Activated CD4-positive, CD25-positive, alpha-beta regulatory T cell (primary cell): ENCODE measurements at places on chromosomes 2 and 18.
A peak's percentile ranks its signal among the peaks of the same experiment; 100 is the strongest.

- DNase-seq = no peak
These were observed 69.5 kb downstream of the CAVIN2 start for GRCh38 chr2:191777351-191777750.

DNA sequence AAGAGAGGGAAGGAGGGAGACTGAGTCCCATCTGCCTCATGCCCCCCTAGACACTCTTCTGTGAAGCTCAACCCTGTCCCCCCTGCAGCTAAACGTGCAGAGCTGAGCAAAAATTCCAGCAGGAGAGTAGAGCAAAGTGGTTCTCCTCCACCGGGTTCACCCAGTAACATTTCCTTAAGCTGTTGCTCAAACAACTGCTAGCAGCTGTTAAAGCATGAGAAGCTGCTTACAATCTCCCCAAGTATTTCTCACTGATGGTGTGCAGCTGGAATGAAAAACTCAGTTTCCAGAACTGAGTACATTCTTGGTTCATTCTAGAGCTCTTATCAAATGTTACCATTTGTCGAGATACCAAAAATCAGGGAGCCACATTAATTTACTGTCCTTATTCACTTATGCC lies 92.3 kb downstream of the STK39 start:
- no peak for DNase-seq

DNA sequence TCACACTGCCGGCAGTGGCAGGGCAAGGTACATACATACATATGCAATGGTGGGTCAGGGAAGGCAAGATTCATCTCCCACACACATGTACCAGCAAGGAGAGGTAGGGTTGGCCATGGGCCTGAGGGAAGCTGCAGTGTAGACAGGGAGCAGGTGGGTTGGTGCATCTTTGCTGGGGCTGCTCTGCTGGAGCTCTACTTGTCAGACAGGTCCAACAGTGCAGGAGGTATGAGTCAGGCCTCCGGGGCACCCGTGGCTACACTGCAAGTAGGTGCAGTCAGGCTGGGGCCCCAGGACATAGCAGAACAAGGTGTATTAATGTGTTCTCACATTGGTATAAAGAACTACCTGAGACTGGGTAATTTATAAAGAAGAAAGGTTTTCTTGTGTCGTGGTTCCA lies 281.1 kb upstream of the COL3A1 start:
- DNase-seq = no peak

- no peak for DNase-seq
These were observed 608.4 kb downstream of the TSN start for GRCh38 chr2:122363885-122364284.

DNA sequence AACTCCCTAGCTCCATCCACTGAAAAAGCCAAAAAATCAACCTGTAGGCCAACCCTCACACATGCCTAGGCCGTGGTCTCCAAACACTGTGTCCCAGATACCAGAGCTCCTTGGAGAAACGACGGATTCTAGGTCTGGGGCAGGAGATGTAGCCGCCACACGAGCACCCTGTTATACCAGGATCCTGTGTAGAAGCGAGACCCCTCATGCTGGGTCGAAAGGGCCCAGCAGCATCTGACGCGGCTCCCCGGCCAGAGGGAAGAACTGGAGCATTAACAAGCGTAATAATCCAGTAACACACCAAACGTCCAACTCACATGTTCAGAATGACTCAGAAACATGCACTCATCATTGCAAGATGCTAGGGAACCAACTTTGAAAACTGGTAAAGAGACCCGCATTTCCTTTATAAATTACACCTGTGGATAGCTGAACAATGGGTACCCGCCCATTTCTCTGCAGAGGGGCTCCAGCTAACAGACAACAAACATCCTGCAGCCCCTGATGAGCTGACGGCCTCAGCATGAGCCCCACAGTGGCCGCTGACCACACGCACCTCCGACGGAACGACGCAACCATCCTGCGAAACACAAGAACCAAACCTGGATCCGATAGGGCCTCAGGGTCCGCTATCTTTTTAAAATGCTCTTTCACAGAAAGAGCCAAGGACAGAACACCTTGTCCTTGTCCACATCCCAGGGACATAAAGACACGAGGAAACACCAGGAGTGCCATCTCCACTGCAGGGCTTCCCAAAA lies 14.2 kb downstream of the SLC66A2 start:
- DNase-seq = no peak

DNA sequence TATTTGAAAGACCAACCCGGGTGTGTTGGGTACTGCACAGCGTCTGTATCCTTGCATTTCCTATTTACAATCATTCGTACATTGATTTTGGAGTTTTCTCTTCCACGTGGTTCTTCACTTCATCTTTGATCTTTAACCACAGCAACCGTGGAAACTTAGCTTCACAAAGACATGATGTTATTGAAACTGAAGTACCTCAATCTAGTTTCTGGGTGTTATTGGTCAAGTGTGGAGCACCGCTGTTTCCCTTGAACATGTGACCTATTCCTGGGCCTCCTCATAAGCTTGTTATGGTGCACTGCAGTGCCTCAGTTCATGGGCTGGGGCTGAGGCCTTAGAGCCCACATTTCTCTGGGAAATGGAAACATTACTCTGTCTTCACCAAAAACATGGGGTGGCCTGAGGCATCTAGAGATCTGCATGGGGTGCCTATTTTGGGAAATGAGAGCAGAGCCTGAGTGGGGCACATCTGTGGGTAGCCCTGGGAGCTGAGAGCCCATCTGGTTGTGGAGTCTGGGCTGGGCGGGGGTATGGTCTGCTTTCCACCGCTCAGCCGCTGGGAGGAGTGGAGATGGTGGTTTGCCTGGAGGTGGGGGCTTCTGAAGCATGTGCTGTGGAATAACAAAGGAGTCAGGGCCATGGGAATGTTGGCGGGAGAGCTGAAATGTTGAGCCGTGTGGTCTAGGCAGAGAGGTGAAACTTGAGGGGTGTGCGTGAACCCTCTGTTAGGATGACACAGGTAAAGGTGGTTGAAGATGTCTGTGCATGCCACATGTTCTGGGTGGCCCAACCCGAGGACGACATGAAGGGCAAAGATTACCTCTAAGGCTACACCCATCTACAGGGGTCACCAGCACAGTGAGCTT lies 37.4 kb downstream of the ZNF236 start:
- DNase-seq = no peak

DNA sequence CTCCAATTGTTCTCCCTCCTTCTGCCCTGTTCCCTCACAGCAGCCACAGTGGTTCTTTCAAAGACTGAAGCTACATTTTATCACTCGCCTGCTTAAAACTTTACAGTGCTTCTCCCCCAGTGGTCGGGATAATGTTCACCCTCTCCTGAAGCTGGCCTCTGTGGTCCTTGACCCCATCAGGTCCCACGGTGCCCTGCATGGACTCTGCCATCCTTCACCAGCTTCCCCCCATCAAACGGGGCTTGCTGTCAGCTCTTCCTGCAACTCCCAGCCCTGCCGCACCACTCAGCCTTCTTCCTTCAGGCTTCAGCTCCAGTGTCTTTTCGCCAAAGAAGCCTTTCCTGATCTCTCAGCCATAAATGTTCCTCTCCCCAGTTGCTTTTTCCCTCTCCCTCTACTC lies 118.1 kb downstream of the NEDD4L start:
- DNase-seq = no peak

DNA sequence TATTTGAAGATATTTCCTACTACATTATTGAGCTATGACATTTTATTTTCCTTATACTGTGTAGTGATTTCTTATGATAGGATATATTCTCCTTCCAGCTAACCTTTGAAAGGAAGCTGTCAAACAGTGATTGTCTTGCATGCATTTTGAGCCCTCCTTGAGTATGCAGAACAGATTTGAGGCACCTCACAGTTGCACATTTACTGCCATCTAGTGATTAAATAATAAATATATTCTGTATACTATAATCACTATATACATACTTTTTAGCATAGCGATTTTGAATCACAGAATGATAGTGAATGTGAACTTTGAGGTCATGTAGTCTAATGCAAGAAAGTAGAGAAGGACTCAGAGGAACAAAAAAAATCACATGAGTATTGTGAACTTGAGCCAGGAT lies 268.4 kb upstream of the CDH19 start:
- DNase-seq = no peak

- DNase-seq = no peak
These were observed 35.8 kb downstream of the HPCAL1 start for GRCh38 chr2:10338270-10339188.

GRCh38 chr2:160006475-160006874 lies 55.9 kb downstream of the PLA2R1 start:
- no peak for DNase-seq

- DNase-seq = peak; percentile 93
These were observed 2.2 kb upstream of the CASP8 start for GRCh38 chr2:201257956-201258665.

GRCh38 chr2:197159661-197160211 lies 150.8 kb downstream of the ANKRD44 start:
- DNase-seq = no peak

GRCh38 chr2:101617796-101618195 lies 79.7 kb upstream of the MAP4K4 start:
- no peak for DNase-seq

DNA sequence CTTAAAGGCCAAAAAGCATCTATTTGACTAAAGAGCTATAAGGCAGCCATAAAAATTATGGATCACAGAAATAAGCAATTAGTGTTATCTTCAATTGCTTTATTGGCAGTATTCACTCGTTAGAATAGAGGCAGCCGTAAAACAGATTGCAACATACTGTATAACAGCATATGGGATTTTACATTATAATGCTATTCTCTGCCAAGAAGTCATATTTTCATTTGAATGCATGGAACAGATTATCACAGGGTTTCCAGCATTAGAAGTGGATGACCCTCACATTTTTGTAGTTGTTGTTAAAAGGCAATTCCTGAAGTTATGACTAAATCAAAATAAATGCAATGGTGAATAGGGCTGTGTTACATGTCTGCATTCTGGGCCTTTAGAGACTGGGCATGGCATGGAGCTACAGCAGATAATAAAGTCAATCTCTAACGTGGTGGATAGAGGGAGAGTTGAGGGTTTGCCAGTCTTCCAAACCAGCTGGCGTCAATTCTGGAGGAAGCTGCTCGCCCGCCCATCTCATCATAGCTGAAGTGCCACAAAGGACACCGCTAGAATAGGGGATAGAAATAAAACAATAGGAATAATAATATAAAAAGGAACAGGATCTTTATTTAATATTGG lies 155.4 kb upstream of the VRK2 start:
- no peak for DNase-seq

GRCh38 chr2:173347305-173348168 lies 7.1 kb upstream of the CDCA7 start:
- no peak for DNase-seq

GRCh38 chr2:110221938-110222337 lies 9.6 kb upstream of the MTLN start:
- no peak for DNase-seq

DNA sequence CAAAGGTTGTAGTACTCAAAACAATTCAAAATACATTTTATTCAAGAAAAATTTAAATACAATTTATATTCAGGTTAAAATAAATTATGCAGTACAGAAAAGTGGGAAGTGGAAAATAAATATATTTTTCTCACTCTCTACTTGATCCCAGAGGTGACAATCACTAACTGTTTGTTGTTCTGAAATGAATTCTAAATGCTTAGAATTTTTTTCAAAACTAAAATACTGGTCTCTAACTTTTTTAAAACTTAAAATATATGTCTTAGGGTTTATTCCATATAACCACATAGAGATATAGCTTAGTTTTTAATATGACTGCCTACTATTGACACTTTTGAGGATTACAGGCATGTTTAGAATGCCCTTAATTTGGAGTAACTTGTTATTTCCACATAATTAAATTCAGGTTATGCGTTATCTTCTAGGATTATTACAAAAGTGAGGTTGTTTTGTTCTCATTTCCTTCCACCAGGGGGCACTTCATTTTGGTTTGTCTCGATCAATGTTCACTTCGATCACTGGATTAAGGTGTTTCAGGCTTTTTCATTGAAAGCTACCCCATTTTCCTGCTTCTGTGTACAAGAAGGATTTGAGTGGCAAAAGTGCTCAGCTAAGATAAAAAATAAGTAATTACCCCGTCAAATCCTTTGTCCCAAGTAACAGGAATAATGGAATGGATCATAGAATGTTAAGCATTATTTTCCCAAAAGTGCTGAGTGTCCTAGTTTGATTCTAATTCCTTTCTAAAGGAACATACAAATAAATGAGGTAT lies 27.1 kb upstream of the TFPI start:
- DNase-seq = no peak

DNA sequence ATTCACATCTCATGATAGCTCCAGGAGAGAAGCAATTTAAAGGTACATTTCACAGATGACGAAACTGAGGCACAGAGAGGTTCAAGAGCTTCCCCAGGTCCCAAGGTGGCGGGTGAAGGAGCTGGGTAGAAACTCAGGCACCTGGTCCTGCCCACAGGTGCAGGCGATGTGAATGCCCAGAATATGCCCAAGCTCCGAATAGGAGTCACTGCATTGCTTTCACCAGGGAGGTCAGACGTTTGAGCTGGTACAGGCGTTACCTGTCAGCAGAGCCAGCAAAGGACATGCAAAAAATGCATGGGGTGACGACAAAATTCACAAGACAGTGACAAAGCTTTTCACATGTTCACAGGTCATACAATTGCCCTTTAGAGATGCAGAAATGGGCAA lies 247.9 kb downstream of the HDAC4 start:
- DNase-seq = no peak

DNA sequence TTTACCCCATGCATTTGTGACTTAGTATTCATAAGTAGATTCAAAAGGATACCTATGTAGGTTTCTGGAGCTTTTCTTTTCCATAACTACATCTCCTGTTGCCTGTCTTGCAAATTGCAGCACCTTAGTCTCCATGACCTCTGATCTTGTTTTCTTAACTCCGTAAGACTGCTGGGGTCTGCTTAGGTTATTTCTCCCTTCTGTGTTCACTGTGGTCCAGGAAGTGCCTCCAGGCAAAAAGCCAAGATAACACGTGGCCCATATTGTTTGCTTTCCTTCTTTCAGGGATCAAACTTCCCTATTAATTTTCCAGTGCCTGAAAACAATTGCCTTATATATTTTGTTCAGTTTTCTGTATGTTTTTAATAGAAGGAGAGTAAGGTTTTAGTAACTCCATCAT lies 86.4 kb downstream of the GCA start:
- DNase-seq = no peak

- no peak for DNase-seq
These were observed 2.8 kb downstream of the GATA6 start for GRCh38 chr18:22172120-22172582.

- no peak for DNase-seq
These were observed 182.5 kb downstream of the PRKCE start for GRCh38 chr2:45833968-45834344.

GRCh38 chr2:55419233-55419678 lies 400 bp downstream of the CCDC88A start:
- no peak for DNase-seq

- no peak for DNase-seq
These were observed 96.2 kb upstream of the BCL2L11 start for GRCh38 chr2:111024496-111024895.
